ENCODE measurements at places on chromosomes 1 and 21.

GRCh38 chr1:155940482-155940992 lies 901 bp upstream of the RXFP4 start:
- no peak for DNase-seq

DNA sequence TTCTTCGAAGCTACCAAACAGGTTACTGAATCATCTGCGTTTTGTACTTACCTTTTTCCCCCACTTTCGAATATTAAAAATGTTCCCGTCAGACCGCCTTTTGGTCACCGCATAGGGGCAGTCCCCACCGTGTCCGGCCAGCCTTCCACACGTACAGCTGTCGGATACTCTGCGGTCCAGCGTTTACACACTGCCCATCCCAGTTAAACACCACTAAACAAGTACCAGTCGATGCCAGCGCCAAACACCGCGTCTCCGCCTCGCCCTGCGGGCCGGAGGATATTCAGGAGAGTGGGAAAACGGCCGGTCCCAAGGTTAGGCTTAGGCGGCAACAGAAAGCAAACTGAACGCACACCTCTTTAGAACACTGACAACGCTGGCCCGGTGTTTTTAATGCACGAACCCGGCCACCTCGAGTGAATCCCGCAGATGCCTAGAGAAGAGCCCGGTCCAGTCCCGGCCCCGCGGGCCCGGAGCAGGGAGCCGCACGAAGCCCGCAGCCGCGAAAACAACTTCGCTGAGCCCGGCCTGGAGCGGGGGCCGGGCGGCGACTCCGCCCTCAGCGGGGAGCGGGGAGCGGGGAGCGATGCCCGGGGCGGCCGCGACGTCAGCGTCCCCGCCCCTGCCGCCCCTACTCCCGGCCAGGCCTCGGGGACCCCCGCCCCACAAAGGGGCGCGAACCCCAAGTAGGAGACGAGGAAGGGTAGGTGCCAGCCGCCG lies 730 bp upstream of the PHF13 start:
- peak; percentile 52 for DNase-seq

- DNase-seq = no peak
Observed at GRCh38 chr1:66563094-66563800, 29.3 kb downstream of the SGIP1 start.

DNA sequence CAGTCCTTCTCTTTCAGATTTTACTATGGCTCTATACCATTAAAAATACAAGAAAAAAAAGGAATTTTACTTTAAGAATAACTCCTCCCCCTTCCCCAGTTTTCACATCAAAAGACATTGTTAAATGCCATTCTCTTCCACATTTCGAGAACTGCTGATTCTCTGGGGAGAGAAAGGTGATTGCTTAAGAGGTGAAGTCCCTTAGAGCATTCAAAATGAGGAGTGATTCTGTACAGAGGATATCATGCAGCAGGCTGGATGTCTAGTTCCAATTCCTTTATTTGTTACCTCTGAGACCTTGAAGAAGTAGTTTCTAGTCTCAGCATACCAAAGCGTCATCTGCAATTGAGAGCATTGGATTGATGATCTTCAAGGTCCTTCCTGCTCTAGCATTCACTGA lies 46.9 kb downstream of the FMO3 start:
- no peak for DNase-seq

- no peak for DNase-seq
Observed at GRCh38 chr21:25717491-25718147, 17.1 kb downstream of the ATP5PF start.

- DNase-seq = no peak
Observed at GRCh38 chr21:45590246-45590725, 48.0 kb upstream of the SLC19A1 start.

GRCh38 chr1:178644308-178645120 lies 80.5 kb upstream of the RALGPS2 start:
- DNase-seq = peak; percentile 5

DNA sequence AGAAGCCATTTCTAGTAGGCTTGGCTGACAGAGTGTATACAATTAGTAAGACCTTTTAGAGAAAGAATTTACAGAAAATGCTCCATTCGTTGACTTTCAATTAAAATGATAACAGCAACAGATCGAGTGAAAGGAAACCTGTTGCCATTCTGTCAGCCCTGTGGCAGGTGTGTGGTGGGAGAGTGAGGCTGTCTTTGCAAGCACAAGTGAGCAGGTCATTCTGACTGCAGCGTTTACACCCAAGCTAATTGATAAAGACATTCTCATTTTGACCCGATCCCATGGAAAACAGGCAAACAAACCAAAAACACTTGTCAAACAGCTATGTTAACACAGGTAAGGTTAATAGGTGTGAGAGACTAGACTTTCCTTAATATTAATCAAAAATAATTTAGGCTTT lies 257.3 kb downstream of the PTBP2 start:
- no peak for DNase-seq

- no peak for DNase-seq
Observed at GRCh38 chr1:114988095-114988494, 41.5 kb upstream of the TSHB start.

DNA sequence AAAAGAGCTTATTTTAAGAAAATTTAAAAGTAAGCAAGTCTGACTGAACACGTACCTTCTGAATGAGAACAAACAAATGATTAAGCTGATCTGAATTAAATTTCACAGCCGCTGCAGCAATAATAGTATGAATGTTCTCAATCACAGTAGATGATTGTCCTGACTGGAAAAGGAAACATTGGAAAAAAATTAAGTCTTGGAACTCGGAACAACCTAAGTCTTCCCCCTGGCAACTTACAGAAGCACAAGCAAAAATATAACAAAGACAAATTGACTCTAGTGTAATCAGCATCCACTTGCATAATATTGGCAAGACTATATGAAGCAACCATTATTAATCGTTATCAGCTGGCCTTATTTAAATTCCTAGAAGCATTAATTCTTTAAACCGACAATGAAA lies 60.5 kb downstream of the USP24 start:
- no peak for DNase-seq

GRCh38 chr1:31815307-31815645 lies 546 bp downstream of the SPOCD1 start:
- no peak for DNase-seq

DNA sequence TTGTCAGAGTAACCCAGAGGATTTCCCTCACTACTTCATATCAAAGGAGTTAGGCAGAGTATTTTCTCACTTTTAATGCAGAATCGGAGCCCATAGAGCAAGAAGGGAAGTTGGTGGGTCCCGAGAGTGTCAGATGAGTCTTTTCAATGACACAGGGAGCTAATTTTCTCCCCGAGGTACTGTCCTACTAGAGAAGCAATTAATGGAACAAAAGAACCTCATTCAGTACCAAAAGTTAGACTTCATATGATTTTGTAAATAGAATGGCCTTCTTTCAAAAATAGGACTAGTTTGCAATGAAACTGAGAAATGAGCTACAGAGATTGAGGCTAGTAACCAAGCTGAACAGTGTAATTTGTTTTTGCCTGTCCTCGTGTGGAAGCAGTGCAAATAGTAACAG lies 3.9 kb downstream of the NCAM2 start:
- DNase-seq = no peak

DNA sequence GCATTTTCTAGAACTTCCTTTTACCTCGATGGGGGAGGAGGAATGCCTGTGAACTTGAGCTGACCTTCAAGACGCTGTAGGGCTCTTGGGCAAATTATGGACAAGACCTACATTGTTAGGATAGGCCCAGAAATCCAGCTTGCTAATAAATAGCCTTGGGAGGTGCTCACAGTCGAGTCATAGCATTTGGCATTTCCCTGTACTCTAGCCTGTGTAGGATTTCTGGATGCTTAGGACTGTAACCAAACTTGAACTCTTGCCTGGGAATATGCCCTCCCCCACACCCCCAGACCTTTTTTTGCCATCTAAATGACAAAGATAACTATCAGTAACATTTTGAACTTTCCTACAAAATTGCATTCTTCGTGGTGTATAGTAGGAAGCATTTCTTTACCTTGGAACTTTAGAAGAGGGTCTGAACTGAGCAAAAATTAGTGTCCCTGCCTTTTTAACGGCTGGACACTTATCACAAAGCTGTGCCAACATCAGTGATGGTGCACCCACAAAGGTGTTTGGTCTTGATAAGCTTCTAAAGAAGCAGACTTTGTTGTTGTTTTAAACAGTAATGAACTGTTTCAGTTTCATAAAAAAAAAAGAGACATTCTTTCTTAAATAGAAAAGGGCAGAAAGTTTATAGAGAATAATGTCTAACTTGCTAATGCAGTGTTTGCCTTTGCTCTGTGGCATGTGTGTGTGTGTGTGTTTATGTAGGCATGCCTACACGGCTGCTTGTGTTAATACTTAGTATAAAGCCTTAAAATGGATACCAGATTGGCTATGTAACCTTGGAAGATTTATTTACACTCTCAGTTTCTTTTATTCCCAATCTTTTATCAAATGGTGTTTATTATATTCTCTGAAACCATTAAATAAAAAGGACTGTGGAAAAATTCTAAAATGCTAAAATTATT lies 88.2 kb downstream of the NFIA start:
- DNase-seq = no peak

DNA sequence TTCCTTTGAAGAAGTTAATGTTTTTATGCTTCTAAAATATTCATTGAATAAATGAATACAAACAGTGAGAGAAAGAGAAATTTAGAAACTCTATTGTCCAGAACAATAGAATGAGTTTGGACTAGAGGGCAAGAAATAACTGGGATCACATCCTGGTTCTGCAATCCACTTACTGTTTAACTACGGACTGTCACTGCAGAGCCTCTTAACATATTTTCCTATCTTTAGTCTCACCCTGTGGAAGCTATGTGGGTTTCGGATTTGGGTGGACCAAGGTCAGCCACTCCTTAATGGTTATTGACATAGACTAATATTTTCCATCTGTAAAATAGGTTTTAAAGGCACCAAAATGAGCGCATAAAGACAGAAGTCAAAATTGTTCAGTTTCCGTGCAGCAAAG lies 116.6 kb downstream of the UBE2U start:
- no peak for DNase-seq

GRCh38 chr1:106178791-106179190 lies 877.7 kb upstream of the PRMT6 start:
- DNase-seq = no peak

GRCh38 chr1:12433323-12434053 lies 184.5 kb downstream of the DHRS3 start:
- no peak for DNase-seq

DNA sequence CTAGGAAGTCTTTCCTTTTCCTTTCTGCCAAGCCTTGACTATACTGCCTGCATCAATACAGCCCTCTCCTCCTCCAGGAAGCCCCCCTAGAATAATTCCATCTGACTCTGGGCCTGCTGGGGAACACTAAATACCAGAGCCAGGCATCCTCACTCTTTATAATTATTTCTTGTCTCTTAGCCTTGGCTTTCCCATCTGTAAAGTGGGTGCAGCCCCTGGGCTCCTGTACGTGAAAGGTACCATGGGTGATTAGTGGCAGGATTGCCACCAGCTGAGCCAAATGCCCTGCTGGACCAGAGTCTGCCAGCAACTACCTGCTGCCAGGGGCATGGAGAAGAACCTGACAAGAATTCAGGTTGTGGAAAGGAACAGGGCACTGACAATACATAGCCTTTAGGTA lies 58.7 kb downstream of the LGR6 start:
- no peak for DNase-seq

- DNase-seq = no peak
Observed at GRCh38 chr21:42665026-42665425, 11.6 kb downstream of the PDE9A start.

DNA sequence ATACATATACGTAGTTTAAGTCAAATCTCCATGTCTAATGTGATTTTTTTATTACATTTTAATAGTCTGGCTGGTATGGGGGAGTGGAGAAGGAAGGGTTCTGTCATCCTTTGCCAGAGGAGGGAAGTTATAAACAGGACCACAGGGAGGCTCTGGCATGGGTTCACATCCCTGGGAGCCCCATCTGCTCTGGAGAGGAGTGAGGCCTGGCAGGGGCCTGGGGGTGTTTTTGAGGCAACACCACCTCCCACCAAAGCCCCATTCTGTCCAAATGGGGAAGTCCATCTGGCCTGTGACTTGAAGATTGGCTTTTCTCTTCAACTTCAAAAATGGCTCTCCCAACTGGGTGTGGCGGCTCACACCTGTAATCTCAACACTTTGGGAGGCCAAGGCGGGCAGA lies 15.8 kb downstream of the DISP3 start:
- DNase-seq = no peak

GRCh38 chr1:65421351-65422025 lies 1.0 kb downstream of the LEPR start:
- DNase-seq = no peak

DNA sequence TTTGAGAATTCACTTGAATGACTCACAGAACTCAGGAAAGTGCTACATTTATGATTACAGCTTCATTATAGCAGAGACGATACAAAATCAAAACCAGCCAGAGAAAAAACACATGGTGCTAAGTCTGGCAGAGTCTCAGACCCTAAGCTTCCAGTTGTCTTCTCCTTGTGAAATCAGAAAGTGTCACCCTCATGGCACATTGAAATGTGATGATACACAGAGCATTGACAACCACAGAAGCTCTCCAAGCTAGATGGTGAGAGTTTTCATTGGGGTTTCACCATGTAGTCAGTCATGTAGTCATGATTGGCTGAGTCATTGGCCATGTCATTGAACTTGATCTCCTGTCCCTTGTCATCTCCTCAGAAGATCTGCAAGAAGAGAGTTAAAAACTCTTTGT lies 526.6 kb downstream of the MRPL39 start:
- no peak for DNase-seq

DNA sequence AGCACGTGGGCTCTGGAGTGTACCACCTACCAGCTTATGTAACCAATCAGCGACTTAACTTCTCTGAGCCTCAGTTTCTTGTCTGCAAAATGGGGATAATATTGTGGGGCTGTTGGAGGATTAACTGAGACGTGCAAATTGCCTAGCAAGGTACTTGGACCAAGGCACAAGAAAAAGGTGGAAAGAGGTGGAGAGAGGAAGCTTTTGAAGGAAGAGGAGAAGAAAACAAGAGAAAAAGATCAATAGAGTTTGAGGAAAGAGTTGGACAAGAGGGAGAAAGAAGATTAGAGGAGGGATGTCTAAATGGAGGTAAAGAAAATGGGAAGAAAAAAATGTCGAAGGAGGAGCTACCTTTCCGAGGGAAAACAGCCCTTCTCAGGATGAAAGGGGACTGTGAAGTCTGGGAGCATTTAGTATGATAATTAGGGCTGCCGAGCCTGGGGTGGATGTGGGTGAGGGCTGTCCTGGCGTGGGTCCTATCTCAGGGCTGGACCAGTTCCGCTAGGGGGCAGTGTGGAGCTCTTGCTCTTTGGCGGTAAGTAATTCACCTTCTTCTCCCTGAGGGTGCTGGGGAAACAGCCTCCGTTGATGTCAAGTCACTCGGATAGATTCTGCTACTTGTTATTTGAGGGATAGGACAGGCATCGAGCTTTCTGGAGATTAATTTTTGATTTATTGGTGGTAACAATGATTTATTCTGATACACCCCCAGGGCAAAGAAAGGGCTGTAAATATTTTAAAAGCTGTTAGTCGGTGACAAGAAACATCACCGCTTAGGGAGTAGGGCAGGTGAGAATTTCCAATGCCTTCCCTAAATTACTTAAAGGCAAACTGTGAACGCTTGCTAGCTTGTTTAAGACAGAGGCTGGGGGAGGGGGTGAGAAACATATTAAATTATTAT lies 79.0 kb upstream of the NFASC start:
- peak; percentile 63 for DNase-seq

All from NCI-H2227 treated with DMSO at 0.1 percent for 48 hours (cell line).